ENCODE measurements at places on chromosomes 6 and 20.

DNA sequence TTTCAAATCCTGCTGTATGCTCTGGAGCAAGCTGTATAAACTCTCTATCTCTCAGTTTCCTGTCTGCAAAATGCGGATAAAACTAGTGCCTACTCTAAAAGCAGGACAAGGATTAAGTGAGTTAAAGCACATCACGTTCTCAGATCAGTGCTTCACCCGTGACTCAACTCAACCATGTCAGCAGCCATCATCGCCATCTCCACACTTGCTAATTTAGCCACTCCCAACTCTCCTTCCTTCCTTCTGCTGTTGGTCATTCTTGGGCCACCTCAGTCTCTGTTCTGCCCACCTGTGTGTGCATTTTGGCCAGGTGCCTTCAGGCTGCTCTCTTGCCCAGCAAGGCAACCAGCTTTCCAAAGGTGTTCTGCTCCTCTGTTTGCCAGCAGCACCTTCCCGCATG is 260.0 kb upstream of the CDYL start:
- DNase-seq, result no peak

DNA sequence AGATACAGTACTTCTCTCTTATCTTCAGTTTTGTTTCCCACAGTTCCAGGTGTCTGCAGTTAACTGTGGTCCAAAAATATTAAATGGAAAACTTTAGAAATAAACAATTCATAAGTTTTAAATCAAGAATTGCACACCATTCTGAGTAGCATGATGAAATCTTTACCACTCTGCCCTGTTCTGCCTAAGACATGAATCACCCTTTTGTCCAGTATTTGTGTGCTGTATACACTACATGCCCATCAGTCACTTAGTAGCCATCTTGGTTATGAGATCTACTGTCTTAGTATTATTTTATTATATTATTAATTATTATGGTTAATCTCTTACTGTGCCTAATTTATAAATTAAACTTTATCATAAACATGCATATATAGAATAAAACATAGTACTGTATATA is 279.0 kb downstream of the OGFRL1 start:
- DNase-seq, result no peak

DNA sequence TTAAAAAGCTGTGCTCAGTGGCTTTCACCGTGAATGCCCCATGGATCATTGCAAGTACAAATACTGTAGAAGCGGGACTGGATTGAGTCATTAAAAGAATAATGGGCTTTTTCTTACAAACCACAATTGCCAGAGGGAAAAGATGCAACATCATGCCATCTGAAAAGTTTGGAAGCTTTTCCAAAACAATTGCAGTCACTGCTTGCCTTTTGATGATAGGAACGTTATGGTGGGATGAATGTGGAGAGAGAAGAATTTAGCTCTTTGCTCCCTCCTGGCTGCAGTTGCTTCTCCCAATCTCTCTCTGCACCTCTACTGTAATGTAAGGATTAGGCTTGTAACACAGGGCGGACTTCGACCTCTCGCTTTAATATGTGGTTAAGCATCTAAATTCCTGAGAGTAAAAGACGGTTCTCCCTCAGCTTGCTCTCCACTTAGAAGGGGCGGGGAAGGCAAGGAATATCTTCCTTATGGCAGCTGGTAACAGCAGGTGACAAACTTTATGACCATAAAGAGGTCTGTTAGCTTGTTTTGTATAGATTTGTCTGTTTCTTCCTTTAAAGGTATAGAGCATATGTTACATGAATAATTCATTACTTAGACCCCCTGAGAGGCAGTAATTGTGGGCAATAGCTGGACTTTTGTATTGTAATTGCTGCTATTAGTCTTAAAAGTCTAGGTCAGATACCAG is 376.1 kb downstream of the UTRN start:
- DNase-seq, result no peak

DNA sequence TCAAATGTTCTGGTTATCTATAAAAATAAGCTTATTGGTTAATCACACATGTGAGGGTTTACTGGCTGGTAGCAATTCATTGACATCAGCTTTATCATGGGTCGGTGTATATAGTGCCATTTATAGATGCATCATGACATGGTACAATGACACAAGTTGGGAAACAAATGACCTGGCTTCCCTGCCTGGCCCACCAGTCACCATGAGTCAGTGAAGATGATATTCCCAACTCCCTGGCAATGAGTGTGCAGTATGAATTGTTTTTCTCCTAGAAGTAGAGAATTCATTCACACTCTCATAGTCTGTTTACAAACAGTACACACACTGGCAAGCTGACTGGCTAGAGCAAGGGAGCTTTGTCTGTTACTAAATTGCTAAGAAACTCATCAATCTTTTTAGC is 37.2 kb upstream of the CALHM6 start:
- no peak for DNase-seq

GRCh38 chr6:109229536-109229935 is 134.2 kb downstream of the CEP57L1 start:
- no peak for DNase-seq

GRCh38 chr6:169254456-169255316 is 1.0 kb upstream of the THBS2 start:
- no peak for DNase-seq
